ENCODE measurements at places on chromosomes 12 and 14. TPM values are rescaled to one million over a fixed set of nuclear protein-coding genes. Genes with fewer than 3 reads are reported as not detected.
A peak's percentile ranks its signal among the peaks of the same experiment; 100 is the strongest.

DNA sequence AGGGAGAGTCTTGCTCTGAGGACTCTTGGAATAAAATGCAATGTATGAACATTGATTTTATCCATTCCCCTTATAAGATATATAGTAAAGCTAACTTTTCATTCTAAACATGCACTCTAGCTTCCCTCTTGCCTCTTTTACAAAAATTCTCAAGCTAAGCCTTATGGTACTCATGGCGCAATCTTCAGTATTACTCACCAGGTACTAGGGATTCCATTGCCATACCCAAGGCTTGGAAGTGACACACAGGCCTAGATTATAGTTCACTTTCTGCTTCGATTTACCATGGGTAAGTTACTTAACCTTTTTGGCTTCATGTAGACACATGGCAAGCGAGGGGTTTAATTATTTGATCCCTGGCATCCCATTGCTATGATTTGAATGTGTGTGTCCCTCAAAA lies 331.5 kb downstream of the LRIG3 start:
- DNase-seq = no peak

- no peak for DNase-seq
Measured at GRCh38 chr12:1838205-1838993, 18.0 kb downstream of the LRTM2 start.

GRCh38 chr12:131593406-131593805 lies 117.5 kb upstream of the SFSWAP start:
- no peak for DNase-seq

GRCh38 chr12:51994539-51994820 lies 12.3 kb upstream of the TAMALIN start:
- no peak for DNase-seq

GRCh38 chr12:49230805-49231194 lies 34.1 kb upstream of the TUBA1C start:
- DNase-seq = peak; percentile 33

DNA sequence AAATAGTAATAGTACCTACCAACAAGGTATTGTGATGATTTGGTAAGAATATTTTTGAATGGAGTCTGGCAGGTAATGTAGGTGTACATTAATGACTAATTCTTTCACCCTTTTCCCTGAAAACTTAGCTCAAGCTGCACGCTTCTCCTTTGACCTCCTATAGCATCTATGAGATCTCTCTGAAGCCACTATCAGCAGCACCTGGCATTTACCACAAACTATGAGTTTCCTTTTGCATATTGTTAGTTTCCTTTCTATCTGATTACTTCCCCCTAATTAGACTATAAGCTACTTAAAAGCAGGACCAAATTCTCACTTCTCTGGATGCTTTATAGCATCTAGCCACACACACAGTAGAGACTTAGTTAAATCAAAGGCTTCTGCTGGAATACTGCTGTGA lies 48.1 kb downstream of the SLC8A3 start:
- no peak for DNase-seq

DNA sequence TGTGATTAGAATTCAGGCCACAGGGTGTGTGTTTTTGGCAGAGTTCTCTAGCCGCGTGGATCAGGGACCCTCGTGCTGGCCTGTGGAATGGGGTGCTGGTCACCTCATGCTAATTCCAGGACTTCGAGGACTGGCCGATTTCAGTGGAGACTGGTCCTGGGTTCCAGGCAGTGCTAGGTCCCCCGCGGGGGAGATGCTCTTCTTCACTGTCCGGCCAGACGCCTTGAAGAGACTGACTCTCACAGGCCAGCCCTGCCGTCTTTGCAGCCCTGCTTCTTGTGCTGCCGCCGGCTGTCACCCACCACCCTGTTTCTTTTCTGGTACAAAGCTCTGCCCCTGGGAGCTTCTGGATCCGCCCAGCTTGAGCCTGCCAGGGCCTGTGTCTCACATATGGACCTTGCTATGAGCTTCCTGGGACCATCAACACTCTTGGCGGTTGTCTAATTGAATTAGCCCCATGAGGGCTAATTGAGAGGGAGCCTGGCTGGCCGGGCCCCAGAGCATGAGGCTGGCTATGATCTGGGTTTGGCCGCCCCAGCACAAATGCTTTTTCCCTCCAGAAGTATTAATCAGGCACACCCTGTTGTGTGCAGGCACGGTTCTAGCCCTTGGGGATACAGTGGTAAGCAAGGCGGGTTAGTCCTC lies 8.2 kb downstream of the MLXIP start:
- DNase-seq = no peak

DNA sequence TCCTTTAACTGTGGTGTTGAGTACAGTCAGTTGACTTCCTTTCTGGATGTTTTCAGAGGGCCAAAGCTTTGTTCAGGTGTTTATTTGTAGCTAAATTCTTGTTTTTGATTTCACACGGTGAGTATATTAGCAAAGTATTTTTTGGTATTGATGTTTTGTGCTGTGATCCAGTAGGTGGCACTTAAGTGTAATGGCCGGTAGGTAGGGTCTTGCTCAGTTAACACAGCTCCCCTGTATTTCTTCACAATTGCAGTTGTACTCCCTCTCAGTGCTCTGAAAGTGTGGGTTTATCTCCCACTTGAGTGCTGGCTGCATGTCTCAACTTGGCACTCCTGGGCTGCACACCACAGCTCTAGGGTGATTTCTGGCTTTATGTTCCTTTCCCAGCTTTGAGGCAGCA lies 339.5 kb downstream of the AEBP2 start:
- DNase-seq = no peak

Gene KCNMB4
- 0.71 TPM for total RNA-seq

All from CD4-positive, alpha-beta T cell (primary cell).